Kidney tubule cell (primary cell): ENCODE measurements at places on chromosomes 3 and 15.

DNA sequence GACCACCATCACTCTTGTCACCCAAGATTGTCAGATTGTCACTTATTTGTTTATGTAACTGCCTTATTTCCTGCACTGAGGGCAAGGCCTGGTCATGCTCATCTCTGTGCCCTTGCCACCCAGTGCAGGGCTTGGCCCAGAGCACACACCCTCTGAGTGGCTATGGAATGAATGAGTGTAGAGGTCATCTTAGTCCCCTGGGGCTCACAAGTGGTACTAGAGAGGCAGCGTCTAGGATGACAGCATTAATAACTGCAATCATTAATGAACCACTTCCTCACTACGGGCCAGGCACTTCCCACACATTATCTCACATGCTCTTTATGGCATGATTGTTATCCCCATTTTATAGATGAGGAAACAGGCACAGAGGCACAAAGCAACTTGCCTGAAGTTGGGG is 117.0 kb downstream of the SMAD6 start:
- peak; percentile 93 for DNase-seq

GRCh38 chr3:50147447-50147846 is 7.7 kb upstream of the SEMA3F start:
- DNase-seq: no peak

GRCh38 chr15:61057376-61057775 is 171.7 kb downstream of the RORA start:
- DNase-seq: no peak

DNA sequence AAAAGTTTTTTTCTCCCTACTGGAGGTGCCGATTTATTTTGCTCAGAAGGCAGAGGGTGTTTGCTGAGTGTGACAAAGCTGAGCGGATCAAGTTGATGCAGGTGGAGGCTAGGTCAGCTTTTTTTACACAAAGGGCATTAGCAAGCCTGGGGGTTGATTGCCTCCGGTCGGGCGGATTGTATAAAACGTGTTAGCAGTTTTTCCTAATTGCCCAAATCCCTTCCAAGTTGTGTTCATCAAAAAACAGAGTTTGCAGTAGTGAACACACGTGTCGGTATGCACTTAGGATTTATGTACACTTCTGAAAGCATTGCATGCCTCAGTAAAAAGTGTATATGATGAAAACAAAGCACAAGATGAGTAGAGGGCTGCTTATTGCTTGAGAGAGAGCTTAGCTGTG is 2.6 kb downstream of the GPR160 start:
- no peak for DNase-seq

DNA sequence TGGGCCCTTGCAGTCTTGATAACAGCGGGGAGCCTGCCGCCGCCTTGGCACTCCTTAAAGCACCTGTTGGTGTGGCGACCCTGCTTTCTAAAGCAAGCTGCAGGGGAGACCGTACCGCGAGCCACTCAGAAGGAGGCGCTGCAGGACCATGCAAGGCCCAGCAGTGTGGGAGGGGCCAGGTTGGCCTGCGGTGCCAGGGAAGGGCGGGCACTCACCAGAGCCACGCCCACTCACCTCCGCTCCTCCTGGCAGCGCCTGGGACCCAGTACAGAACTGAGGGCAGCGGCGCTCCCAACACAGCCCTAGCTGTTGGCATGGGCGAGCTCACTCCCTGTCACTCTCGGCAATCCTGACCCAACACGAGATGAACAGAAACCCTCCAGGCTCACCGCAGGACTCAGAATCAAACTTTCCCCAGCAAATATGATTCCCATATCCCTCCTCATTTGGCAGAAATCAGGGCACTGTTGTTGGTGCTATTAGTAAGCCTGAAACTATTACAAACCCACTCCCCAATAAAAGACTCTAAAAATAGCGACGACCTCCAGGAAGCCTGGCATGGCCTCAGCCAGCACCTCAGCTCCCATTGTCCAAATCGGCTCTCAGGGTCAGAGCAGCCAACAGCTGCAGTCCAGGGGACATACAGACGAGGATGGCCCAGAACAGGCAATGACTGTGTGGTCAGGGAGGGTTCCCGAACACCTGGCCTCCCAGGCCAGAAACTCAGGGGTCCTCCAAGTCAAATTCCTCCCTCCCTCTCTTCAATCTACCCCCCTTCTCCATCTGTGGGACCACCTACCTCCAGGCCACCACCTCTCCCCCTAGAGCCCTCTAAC is 77.2 kb downstream of the TBC1D2B start:
- DNase-seq: peak; percentile 62

DNA sequence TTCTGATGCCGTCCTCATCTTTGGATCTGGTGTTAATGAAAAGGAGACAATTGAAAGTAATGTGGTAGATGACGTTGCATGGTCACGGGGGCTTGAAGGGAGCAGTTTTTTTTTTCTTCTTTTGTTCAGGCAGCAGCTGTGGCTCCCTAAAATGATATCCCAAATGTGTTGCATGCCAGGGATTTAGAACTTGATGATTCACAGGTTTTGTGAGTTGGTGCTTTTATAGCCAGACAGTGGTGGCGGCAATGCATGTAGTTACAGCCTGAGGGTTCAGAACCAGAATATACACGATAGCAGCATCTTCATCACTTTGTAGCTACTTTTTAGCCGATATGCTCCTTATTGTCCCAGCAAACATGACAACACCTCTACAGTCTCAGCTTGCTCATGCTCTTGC is 133.4 kb downstream of the CHST2 start:
- no peak for DNase-seq

- peak; percentile 52 for DNase-seq
These were observed 103.5 kb downstream of the TBC1D2B start for GRCh38 chr15:77974098-77974414.

GRCh38 chr15:52822475-52822874 is 32.3 kb upstream of the ONECUT1 start:
- no peak for DNase-seq

- DNase-seq: peak; percentile 27
These were observed 98.8 kb downstream of the XXYLT1 start for GRCh38 chr3:195172039-195172684.

DNA sequence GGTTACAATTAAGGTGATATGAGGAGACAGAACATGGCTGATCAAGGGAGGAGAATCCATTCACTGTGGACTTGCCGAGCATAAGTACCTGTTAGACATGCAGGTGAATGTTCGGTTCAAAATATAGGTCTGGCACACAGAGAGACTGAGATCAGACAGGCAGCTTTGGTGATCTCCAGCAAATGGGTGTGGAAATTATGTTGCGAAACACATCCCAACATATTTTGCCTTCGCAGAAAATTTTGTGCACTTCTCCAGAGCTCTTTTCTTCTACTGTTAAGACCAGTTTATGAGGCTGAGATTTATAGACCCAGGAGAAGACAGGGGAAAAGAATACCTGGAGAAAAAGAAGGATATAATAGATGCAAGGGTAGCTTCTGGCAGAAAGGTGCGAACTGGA is 183.2 kb downstream of the NEK10 start:
- DNase-seq: no peak

DNA sequence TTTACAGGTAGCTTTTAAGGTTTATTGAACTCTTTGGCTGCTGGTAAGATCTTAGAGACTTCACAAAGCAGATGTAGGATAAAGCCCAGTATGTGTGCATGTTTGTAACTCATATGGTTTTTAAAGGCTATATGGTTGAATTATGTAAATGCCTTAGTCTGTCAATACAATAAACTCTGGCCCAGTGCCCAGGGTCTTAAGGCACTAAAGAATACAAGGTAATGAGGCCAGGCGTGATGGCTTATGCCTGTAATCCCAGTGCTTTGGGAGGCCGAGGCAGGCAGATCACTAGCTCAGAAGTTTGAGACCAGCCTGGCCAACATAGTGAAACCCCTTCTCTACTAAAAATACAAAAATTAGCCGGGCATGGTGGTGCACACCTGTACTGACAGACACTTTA is 170.3 kb upstream of the CGNL1 start:
- no peak for DNase-seq
